ENCODE measurements at places on chromosomes 5 and 9. TPM values are rescaled to one million over a fixed set of nuclear protein-coding genes. Genes with fewer than 3 reads are reported as not detected.

Gene GFI1B
- polyA plus RNA-seq = not detected

Gene ECM2
- 4.0 TPM for polyA plus RNA-seq

Gene AQP7
- polyA plus RNA-seq = 11.6 TPM

Gene SAXO1
- 0.04 TPM for polyA plus RNA-seq

Gene DNAJC21
- 40.0 TPM for polyA plus RNA-seq

Gene OLFM1
- 0.94 TPM for polyA plus RNA-seq

Gene ANKRD18A
- polyA plus RNA-seq = 0.36 TPM

Gene SPRY4
- 4.3 TPM for polyA plus RNA-seq

Gene GALNT12
- polyA plus RNA-seq = 13.9 TPM

Gene ALAD
- 43.8 TPM for polyA plus RNA-seq

Gene TRIM41
- polyA plus RNA-seq = 1.7 TPM

Gene CAVIN4
- 0.53 TPM for polyA plus RNA-seq

Gene LCN15
- polyA plus RNA-seq = 1.4 TPM

Gene SCAI
- 0.97 TPM for polyA plus RNA-seq

Gene TMOD1
- polyA plus RNA-seq = 3.5 TPM

Gene RANBP6
- 8.2 TPM for polyA plus RNA-seq

Data from hepatocyte (in vitro differentiated cells).